ENCODE measurements at places on chromosomes 6 and 20. TPM values are rescaled to one million over a fixed set of nuclear protein-coding genes. Genes with fewer than 3 reads are reported as not detected.

Gene LY6G6D
- polyA plus RNA-seq, result not detected

DNA sequence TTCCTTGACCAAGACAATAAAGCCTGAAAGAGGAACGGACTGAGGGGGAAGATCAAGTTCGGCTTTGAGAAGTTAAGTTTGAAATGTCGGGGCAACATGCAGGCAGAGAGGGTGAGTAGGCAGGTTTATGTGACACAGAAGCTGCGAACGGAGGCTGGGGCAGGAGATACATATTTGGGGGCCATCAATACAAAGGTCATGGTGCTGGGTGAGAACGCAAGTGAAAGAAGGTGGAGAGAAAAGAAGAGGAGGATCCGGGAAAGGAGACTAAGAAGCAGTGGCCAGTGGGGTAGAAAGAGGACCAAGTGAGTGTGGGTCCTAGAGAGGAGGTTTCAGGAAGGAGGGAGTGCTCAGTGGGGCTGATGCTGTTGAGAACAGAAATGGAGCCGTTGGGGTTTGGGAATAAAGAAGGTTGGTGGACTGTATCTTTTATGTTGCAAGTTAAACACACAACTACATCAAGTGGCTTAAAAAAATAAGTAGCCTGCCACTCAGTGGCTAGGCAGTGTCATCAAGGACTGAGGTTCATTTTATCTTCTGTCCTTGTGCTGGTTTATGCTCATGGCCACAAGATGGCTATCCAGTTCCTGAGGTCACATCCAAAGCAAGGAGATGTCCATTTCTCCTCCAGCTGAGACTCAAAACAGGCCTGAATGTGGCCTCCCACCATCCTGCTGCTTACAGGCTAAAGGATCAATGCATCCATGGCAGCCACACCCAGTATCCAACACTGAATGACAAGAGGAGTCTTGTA lies 1.7 kb upstream of the BLCAP start:
- DNase-seq, result no peak
- H3K27ac ChIP-seq, result no peak overlapping the region
- H3K4me1 ChIP-seq, result peaks cover 31% of the 10 kb centered on the region
- no peaks in the 10 kb centered on the region for H3K36me3 ChIP-seq
- no peak overlapping the region for H3K4me3 ChIP-seq
- H3K27me3 ChIP-seq, result no peaks in the 10 kb centered on the region

GRCh38 chr6:143234734-143235133 lies 174.0 kb downstream of the AIG1 start:
- no peak for DNase-seq
- no peaks in the 10 kb centered on the region for H3K27me3 ChIP-seq
- no peaks in the 10 kb centered on the region for H3K36me3 ChIP-seq

Gene SNAP25
- polyA plus RNA-seq, result 0.11 TPM

DNA sequence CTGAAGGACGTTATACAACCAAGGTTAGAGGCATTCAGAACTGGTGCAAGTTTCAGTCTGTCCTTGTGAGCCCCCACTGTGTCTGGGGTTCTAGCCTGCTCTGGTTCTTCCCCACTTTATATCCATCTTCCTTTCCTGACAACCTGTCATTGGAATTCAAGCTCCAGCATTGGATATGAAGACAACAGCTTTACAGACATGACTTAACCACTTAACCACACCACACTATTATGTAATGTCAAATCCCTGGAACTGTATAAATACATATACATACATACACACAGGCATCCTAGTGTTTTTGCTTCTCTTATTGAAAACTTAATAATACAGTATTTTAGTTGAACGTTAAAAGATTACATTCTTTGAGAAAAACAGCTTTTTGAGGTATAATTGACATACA lies 217.9 kb upstream of the SGK1 start:
- no peak for DNase-seq
- H3K4me1 ChIP-seq, result no peaks in the 10 kb centered on the region
- H3K27ac ChIP-seq, result no peak overlapping the region
- H3K27me3 ChIP-seq, result no peaks in the 10 kb centered on the region
- no peak overlapping the region for H3K4me3 ChIP-seq
- H3K36me3 ChIP-seq, result no peaks in the 10 kb centered on the region

DNA sequence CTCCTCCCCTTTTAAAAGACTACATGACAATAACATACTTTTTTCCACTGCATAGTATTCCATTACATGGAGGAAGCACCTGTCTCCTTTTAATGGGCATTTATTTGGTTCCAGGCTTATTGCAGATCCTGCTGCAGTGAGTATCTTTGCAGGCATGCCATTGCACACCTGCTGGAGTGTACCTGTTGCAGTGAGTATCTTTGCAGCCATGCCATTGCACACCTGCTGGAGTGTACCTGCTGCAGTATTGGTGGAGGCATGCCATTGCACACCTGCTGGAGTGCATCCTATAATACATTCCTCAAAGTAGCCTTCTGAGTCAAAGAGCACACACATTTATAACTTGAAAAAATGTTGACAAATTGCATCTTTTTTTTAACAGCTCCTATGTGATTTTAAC lies 1.6 kb downstream of the BFSP1 start:
- no peak for DNase-seq
- no peak overlapping the region for H3K4me3 ChIP-seq
- peaks cover 6% of the 10 kb centered on the region for H3K27me3 ChIP-seq
- peaks cover 5% of the 10 kb centered on the region for H3K4me1 ChIP-seq
- no peak overlapping the region for H3K27ac ChIP-seq
- H3K36me3 ChIP-seq, result no peaks in the 10 kb centered on the region

DNA sequence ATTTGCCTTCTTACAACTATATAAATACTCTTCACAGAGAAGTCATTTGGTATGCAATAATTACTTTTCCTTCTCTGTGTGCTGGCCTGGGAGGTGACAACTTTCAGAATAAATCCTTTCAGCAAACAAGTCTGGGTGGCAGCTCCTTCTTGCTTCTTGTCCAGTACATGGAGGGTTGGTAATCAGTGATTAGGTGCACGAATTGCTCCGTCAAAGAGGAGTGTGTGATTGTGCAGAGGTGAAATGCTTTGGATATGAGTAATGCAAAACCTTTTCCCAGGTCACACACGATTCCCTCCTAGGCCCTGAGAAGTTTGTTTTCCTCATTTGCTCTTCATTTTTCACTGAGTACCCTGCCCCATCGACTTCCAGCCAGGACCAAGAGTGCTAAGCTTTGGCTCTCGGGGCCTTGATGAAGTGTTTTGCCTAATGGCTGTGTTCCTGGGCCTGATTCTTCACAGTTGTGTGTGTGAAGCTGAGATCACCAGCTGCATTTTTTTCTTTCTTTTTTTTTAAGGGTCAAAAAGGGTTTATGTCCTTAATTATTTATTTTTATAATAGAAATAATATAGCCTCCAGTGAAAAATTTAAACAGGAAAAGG lies 216.5 kb downstream of the ZMYND8 start:
- H3K27ac ChIP-seq, result no peak overlapping the region
- no peaks in the 10 kb centered on the region for H3K27me3 ChIP-seq
- DNase-seq, result no peak
- H3K4me3 ChIP-seq, result no peak overlapping the region

Gene TRAPPC3L
- not detected for polyA plus RNA-seq

Gene SLC17A1
- not detected for polyA plus RNA-seq

DNA sequence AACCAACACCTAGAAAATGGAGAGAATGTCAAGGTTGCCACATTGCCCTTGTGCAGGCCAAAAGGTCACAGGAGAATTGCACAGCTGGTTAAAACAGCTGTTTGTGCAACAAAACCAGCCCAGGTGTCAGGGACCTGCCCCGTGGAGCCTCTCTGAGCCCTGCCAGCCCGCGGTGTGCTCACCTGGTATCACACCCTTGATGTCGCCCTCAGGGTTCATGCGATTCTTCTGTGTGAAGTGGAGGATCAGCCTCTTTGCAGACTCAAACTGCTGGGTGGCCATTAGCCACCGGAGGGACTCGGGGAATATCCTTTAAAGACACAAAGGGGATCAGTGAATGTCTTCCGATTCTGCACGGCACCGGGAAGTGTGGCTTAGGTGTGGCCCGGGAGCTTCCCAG lies 39.2 kb downstream of the PSMG4 start:
- H3K27ac ChIP-seq, result no peak overlapping the region
- H3K4me3 ChIP-seq, result no peak overlapping the region
- H3K36me3 ChIP-seq, result peaks cover 9% of the 10 kb centered on the region
- H3K27me3 ChIP-seq, result no peaks in the 10 kb centered on the region
- no peaks in the 10 kb centered on the region for H3K4me1 ChIP-seq
- DNase-seq, result no peak
